ENCODE measurements at places on chromosomes 13 and 19.

GRCh38 chr13:38086721-38087120, 217.1 kb upstream of the TRPC4 start:
- no peak for DNase-seq

DNA sequence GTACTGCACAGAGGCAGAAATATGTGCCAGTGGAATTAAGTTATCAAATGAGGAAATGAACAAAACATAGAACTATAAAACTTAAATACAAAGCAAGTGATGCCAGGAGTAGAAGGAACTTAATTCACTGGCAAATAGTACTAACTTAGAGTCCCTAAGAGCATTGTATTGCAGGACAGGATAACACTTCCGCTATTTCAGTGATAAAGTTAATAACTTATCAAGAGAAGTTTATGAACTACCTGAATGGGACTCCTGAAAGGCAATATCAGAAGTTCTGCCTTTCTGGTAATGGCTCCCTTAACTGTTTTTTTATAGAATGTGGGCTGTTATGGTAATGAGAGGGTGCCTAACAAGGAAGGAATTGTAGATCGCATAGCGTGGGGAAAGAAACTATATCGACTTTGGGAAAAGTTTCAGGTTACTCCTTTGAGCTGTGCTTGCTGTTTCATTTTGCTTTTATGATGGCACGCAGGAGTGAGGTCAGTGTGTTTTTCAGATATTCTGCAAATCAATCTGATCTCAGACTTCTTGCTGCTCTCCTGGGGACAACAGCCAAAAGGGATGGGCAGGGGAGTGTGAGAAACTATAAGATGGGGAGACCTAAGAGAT, 95.3 kb upstream of the MLNR start:
- DNase-seq: no peak

- DNase-seq: no peak
Measured at GRCh38 chr13:30730526-30730925, 4.8 kb upstream of the ALOX5AP start.

DNA sequence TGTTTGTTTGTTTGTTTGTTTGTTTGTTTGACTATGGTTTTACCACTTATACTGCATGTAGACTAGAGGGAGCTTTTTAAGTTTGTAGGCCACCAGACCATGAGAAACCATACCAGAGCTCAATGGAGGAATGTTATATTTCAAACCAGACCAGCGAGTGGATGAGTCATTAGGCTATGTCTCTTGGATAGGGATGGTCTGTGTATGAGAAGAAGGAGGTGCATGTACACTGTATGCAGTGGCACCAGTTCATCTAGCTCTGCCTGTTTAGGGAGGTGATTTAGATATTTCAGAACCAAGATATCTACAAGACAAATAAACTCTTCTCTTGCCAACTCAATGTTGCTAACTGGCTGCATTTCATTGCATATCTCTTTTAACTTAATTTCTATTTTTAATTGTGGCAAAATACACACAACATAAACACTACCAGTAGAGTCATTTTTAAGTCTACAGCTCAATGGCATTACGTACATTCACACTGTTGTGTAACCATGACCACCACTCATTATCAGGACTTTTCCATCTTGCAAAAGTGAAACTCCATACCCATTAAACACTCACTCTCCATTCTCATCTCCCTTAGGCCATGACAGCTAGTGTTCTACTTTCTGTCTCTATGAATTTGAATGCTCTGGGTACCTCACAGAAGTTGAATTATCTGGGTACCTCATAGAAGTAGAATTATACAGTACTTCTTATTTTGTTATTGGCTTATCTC, 29.2 kb downstream of the SYDE1 start:
- DNase-seq: no peak

GRCh38 chr19:29971002-29971401, 29.0 kb downstream of the URI1 start:
- DNase-seq: no peak

- no peak for DNase-seq
Measured at GRCh38 chr13:108769213-108770070, 140.0 kb downstream of the MYO16 start.

- DNase-seq: no peak
Measured at GRCh38 chr13:108911807-108912206, 282.4 kb downstream of the MYO16 start.

GRCh38 chr19:19514215-19514657, 1.1 kb downstream of the TSSK6 start:
- no peak for DNase-seq

DNA sequence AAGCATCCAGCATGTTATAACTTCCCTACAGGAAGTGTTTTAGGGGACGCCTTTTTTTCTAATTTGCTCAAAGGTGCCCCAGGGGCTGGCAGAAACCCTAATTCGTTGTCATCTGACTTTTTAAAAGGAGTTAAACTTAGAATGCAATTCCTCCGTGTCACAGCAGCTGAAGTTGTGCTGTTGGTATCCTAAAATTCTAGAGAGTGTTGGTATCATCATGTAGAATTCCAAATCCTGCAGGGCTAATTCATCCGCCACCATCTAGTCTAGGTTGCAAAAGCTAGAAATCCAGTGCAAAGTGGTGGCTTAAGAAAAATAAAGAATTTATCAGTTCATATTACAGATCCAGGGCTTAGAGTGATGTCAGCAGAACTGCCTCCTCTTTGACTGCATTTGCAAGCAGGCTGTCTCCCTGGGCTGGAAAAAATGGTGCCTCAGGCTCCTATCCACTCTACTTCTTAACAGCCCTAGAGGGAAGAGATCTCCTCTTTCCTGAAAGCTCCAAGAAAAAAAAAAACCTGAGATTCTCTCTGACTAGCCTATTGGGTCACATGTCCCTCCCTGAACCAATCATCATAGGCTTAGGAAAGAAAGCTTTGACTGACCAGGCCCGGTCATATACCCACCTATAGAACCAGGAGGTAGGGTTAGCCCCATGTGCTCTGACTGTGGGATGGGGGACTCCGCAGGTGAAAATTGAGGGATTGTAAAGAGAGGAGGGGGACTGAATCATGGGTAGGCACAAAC, 73.0 kb downstream of the MAP4K1 start:
- DNase-seq: no peak

- DNase-seq: no peak
Measured at GRCh38 chr19:11168568-11168967, 13.0 kb upstream of the SPC24 start.

DNA sequence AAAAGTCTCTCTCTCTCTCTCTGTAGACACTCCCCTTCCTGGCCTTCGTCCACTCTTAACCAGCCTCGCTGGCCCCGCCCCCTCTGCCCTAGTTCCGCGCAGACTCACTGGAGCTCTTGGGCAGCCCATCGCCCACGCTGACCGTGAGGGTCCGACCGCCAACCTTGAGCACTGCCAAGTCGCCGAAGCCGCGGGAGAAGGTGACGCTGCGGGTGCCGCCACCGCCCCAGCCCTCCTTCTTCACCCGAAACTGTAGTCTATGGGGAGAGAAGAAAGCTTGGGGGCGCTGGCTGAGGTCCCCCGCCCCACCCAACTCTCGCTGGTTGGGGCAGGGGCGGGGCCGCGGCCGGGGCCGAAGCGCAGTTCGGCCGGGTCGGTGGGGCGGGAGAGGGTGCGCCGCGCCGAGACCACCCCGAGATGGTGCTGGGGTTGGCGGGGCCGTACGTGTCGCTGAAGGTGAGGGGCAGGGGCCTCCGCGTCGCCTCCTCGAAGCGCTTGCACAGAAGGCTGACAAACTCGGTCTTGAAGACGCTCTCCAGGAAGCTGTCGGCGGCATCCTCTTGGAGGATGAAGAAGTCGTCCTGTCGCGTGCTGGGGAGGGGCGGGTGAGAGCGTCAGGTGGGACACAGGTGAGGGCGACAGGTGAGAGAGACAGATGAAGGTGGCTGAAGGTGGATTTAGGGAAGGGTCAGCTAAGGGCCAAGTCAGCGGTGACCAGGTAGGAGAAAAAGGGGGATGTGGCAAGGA, 12.6 kb upstream of the ZNF414 start:
- no peak for DNase-seq

GRCh38 chr13:65188721-65189120, 2041.4 kb downstream of the PCDH9 start:
- DNase-seq: no peak

DNA sequence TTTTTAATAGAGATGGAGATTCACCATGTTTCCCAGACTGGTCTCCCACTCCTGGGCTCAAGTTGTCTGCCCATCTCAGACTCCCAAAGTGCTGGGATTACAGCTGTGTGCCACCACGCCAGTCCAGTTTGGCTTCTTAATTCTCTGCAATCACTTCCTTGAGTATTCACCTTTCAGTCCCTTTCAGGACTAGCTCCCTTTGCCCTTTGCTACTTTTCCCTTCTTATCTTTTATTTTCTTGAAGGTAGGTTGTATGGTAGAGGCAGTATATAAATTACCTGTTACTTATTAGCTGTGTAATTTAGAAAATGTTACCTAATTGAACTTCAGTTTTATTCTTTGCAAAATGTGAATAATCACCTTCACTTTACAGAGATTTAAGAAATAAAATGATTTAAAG, 285.8 kb downstream of the FGF9 start:
- no peak for DNase-seq

DNA sequence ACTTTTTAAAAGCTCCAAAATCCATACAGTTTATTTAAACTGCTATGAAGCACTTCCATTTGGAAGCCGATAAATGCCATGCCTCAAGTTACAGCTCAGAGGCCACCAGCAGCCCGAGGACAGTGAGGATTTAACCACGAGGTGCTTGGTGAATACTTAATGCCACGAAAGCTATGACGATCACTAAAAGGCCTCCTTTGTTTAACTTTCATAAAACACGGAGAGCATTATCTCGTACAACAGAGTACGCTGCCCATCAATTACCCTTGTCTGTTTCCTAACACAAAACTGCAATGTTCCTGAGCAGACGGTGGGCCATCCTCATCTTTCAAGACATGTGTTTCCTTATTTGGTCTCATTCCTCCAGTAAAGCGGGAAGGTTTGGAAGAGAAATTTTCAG, 58.4 kb downstream of the PEPD start:
- DNase-seq: no peak

DNA sequence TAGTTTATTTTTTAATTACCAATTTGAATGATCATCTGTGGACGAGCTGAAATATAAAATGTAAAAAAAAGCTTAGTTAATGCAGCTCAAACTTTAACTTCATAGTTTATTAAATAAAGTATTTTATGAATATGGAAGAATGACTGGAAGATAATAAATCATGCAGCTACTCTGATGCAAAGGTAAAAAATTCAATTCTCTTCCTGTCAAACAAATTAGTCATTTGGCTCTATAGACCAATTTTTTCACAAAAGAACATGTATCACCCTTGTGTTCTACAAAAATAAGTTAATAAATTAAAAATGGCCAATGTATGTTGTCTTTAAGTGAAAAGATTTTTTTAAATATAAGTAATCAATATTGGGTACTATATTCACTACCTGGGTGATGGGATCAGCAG, 26.2 kb downstream of the EXOSC8 start:
- DNase-seq: no peak

DNA sequence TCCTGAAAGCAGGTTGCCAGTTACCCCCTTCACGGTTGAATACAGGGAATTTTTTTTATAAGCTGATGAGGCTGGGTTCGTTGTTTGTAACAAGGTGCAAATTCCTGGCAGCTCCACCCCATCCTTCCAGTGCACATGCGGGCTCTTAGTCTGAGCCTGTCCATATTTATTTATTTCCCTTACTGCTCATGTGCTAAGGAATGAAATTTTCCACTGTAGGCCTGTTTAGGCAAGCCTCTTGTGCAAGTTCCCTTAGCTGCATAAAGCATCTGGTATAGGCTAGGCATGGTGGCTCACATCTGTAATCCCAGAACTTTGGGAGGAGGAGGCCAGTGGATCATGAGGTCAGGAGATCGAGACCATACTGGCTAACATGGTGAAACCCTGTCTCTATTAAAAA, 560.9 kb upstream of the PCDH9 start:
- DNase-seq: no peak

DNA sequence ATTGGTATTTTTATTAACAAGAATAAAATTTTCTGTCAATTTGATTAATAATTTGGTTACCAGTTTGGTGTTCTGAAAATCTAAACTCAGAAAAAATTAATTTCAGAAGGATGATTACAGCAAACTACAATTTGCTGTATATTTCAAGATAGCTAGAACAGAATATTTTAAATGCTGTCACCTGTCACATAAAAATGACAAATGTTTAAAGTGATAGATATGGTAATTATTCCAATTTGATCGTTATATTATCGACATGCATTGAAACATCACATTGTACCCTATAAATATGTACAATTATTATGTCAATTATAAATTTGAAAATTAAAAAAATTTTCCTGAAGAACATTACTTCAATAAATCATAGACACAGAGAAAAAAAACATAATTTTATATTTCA, 56.9 kb upstream of the SLITRK5 start:
- no peak for DNase-seq

GRCh38 chr19:30886222-30886621, 463.0 kb downstream of the TSHZ3 start:
- no peak for DNase-seq
